ENCODE measurements at places on chromosomes 4 and X. TPM values are rescaled to one million over a fixed set of nuclear protein-coding genes. Genes with fewer than 3 reads are reported as not detected.

DNA sequence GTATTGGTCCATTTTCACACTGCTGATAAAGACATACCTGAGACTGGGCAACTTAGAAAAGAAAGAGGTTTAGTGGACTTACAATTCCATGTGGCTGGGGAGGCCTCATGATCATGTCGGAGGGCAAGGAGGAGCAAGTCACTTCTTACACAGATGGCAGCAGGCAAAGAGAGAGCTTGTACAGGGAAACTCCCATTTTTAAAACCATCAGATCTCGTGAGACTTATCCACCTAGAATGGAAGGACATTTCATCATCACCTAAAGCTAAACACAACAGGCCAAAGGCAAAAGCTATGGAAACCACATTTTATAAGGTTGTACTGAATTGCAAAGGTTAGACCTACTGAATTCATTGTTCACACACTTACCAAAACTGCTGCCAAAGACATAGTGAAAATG lies 6.0 kb upstream of the SLC25A43 start:
- no peak for DNase-seq

DNA sequence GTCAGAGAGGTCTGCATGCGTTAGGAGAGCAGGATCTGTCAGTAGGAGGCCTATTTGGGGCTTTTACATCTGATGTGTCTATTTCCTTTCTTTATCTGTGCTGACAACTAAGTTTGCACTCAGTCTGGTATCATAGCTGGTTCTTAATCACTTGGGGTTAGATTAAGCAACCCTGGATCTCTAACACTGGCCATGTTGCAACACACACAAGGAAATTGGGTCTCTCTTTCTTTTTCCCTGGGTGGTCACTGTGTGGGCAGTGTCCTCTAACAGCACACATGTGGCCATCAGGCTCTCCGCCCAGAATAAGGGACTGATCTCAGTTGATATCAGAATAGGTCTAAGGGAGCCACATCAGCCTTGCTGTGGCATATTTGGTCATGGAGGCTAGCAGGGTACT lies 38.9 kb downstream of the IGFBP7 start:
- no peak for DNase-seq

DNA sequence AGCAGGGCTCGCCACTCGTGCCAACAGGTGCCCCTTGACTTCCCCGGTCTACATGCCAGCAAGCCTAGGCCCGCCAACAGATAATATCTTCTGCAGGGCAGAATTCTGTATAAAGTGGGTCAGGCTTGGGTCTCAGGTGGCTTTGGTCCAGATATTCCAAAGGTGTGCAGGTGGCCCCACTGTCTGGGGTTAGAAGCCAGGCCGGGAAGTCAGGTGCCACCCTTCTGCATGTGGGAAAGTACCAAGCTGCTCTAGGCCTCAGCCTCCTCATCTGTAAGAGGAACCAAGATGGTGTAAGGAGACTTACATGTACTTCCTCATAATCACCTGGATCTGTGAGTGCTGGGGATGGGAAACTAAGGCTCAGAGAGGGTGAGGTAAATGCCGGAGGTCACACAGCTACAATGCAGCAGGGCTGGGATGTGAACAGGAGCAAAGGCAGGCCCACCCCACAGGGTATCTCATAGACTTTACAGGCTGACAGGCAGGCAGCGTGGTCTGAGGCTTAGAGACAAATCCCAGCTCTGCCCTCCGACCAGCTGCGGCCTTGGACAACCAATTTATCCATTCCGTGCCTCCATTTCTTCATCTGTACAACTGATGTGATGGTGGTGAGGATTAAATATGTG lies 35.9 kb downstream of the WDR1 start:
- DNase-seq = no peak

GRCh38 chr4:10694151-10694827 lies 9.7 kb upstream of the CLNK start:
- no peak for DNase-seq

UGT2B17 gene
- polyA plus RNA-seq = not detected

DNA sequence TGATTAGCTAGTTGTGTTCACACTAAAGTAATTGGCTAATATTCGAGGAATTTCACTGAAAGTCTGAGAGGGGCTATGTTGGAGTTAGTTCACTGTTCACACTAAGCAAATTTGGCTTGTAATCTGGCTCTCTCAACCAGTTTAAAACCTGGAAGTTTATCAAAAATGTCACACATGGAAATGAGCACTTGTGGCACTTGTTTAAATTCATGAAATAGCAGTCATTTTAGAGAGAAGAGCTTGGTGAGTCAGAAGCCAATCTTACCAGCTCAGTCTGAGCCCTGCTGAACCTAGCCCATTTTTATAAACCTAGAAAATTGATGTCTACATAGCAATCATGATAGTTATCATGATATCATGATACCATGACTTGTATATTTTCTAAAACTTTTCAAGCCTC lies 90.7 kb upstream of the JADE1 start:
- no peak for DNase-seq

FAM149A gene
- polyA plus RNA-seq = 61.3 TPM

GRCh38 chrX:74419864-74420195 lies 1.5 kb upstream of the SLC16A2 start:
- DNase-seq = no peak

DNA sequence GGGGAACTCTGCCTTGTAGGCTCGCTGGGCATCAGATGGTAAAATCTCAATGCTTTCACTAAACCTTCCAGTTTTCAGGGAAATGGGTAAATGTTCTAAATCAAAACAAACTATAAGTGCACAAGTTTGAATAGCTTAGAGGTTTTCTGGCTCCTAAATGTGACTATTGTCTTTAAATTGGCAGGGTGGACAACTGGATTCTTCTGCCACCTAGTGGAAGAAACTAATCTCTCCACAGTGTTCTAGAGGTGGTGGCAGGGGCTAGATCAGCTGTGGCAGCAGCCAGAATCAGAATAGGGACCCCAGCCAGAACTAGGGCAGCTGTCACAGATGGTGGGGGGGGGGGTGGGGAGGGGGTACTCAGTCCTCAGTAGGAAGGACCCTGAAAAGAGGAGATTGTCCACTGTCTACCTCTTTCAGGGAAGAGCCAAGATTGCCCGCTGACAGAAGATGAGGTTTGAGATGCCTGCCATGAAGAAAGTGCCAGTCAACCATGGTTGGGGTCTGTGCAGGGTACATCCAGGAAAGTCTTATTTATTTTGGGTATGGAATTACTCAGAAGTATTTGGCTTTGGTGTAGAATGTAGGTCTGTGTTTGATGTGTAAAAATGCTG lies 201.4 kb downstream of the CCNG2 start:
- peak; percentile 17 for DNase-seq

DNA sequence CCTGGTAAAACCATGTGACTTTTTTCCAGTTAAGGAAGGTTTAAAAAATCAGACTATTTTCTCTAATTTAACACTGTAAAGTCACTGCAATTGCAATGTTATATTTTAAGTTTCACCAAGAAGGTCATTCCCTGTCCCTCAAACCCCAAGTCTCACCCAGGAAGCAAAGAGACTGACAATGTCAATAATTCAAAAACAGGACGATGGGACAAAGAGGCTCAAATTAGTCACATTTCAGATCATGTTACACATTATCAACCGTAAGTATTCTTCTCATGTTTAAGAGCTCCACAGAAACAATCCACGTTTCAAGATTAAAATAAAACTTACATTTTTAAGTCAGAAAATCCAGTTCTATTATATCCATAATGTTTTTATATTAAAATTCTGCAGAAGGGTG lies 13.2 kb downstream of the SHISA3 start:
- no peak for DNase-seq

DNA sequence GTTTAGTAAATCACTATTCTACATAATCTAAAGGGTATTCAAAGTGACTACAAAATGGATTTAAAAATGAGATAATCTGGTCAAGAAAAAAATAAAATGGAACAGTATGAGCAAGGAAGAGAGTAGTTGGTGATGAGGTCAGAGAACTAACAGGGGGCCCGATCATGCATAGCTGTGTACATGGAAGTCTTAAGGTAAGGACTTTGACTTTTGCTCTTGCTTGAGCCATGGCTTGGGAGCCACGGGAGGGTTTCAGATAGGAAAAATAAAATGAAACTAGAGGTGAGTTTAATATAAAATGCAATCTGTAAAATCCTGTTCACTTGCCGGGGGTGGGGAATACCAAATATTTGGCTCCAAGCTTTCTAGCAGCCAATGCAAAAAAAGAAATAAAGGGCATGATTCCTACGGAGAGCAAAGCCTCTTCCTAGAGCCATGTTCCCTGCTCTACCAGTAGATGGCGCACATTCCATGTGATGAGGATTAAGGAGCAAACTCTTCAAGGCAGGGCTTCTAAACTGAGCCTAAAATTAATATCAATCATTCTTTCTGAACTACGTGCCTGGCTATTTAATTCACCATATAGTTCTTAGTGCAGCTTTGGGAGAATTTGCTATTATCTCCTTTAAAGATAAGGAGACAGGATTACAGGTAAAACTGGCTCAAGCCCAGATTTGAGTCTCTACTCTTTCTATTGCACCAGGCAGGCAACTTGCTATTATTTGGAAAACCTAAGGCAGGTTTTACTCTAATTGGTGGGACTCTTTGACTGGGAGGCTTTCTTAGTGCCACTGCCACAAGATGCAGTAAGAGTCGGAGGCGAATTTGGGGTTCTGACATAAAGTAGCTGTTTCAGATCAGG lies 6.8 kb upstream of the CLCN5 start:
- no peak for DNase-seq

GRCh38 chr4:150345207-150345744 lies 236.7 kb upstream of the MAB21L2 start:
- no peak for DNase-seq

PALLD gene
- 220 TPM for polyA plus RNA-seq

- DNase-seq = no peak
These were observed 37.6 kb downstream of the ZBTB49 start for GRCh38 chr4:4327652-4328121.

DNA sequence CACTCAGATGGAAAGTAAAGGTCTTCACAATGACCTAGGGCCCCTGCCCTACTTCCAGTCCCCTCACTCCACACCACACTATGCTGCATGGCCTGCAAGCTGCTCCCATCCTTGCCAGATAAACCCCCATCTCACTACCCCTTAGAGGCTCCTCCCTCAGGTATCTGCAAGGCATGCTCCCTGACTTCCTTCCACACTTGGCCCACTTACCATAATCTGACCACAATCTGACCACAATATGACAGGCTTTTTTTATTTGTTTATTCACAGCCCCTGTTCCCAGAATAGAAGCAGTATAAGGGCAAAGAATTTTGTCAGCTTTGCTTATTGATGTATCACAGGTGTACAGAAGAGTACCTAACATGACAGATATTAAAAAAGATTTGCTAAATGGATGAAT lies 124.7 kb downstream of the CAMK2D start:
- no peak for DNase-seq

IQCM gene
- polyA plus RNA-seq = not detected

STOX2 gene
- polyA plus RNA-seq = 7.7 TPM

GRCh38 chr4:169231647-169232262 lies 39.0 kb downstream of the SH3RF1 start:
- DNase-seq = no peak

GRCh38 chrX:31702222-31702621 lies 630.4 kb upstream of the FTHL17 start:
- no peak for DNase-seq

- no peak for DNase-seq
These were observed 134.0 kb downstream of the HTR2C start for GRCh38 chrX:114717921-114718320.

DNA sequence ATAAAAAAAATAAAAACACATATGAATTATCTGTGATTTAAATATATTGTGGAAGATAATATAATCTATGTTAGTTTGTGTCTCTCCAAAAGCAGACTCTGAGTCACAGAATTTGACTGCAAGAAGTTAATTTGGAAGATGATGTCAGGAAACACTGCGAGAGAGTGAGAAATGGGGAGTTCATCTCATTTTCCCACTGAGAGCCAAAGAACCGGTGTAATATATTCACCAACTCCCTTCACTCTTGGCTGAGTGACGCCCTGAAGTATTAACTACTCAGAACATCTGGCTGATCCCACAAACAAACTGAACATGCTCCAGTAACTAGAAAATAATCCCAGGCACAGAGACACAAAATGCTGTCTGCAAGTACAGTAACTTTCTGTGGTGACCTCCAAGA lies 345.8 kb upstream of the SPANXN1 start:
- no peak for DNase-seq

FGF2 gene
- 7.3 TPM for polyA plus RNA-seq

DNA sequence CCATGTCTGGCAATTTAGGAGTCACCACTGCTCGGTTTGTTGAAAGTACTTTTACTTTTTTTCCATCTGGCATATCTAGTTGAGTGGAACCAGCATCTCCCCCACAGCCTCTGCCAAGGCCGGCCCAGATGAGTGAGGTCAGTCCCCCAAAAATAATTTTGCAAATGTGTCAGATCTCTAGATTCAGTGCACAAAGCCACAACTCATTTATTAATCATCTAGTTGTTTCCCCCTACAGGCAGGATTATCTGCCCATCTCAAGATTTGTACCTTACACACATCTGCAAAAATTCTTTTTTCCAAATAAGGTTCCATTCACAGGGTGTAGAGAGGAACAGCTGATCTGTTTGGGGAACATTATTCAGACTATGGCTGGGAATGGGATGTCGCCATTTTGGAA lies 174.0 kb upstream of the MXRA5 start:
- no peak for DNase-seq

SLC10A4 gene
- 0.18 TPM for polyA plus RNA-seq

DNA sequence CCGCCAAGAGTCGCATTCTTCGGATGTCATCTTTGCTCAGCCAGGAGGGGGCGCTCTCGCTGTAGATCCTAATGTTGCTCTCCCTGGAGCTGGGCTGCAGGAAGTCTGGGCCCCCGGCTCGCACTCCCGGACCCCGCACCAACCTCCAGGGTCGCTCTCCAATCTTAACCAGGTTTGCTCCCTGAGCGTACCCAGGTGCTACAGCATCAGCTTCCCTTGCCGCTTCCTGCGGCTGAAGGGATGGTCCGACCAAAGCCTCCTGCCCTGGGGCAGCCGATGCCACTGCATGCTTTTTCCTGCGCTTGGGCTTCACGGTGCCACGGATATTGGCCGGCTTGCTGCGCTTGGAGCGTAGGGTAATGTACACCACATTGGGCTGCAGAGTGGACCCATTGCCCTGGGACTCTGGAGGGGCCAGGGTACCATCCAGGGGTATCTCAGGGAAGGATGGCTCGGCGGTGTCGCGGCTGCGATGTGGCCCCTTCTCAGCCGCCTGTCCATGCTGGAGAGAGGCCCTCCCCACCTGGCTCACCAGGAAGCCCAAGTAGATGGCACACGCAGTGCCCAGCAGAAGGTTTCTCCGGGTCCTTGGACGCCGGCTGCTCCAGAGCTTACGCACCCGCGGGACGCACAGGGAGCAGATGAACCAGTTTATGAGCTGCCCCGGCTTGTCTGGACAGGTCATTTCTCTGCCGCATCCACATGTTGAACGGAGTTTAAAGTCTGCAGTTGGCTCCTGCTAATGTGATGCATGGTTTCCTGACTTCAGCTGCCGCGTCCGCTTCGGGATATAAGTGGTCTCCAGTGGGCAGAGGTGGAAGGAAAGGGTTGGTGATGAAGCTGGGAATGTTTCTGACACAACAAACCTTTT lies 1.9 kb downstream of the GASK1B start:
- no peak for DNase-seq

DNA sequence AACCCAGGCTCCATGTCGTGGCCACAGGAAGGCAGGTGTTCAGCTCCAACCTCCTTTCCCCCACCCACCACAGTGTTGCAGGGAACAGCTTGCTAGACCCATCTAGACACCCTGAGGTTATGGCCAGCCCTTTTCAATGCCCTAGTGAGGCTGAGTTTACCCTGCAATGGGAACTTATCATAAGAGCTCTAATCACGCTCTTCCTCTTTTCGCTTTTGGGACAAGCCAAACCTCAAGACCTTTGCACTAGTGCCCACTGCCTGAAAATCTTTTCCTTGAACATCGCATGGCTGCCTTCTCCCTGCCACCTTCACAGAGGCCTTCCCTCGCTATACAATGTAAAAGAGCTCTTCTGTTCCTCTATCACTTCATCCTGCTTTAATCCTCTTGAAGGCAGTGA lies 2.4 kb upstream of the FGFBP2 start:
- no peak for DNase-seq

ART3 gene
- 0.40 TPM for polyA plus RNA-seq

BMP3 gene
- polyA plus RNA-seq = 13.7 TPM

Data from right renal cortex interstitium (tissue), 3 donors.